ENCODE measurements at places on chromosomes 16 and 17. TPM values are rescaled to one million over a fixed set of nuclear protein-coding genes. Genes with fewer than 3 reads are reported as not detected.

GRCh38 chr16:64866021-64866420 lies 255.8 kb downstream of the CDH11 start:
- no peak for ATAC-seq

KRT24 gene
- total RNA-seq: 10.0 TPM

ABCC3 gene
- total RNA-seq: 17.6 TPM

COIL gene
- 9.8 TPM for total RNA-seq

GRCh38 chr17:63993368-63993985 lies 4.7 kb upstream of the PRR29 start:
- ATAC-seq: peak; percentile 38

GRCh38 chr17:7367918-7368598 lies 12.8 kb upstream of the TNK1 start:
- no peak for ATAC-seq

DNA sequence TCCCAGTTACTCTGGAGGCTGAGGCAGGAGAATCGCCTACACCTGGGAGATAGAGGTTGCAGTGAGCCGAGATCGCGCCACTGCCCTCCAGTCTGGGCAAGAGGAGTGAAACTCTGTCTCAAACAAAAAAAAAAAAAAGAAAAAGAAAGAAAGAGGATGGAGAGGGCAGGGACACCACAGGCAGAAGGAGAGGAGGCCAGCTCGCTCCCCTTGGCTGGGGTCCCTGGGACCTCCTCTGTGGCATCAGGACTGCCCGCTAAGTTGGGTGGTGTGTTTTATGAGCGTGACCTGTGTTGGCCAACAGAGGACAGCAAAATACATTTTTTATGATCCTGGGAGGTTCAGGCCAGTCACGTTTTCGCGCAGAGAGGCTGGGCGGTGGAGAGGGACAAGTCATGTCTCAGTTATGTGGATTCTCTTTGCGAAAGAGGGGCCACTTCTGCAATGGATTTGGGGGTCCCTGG lies 229.6 kb downstream of the MRTFB start:
- ATAC-seq: peak; percentile 67

- ATAC-seq: no peak
These were observed 208.7 kb downstream of the MAP2K4 start for GRCh38 chr17:12229335-12229734.

COTL1 gene
- 16.3 TPM for total RNA-seq

GRCh38 chr16:1769402-1770300 lies 1.7 kb downstream of the NME3 start:
- no peak for ATAC-seq

TIGD7 gene
- 1.1 TPM for total RNA-seq

GRCh38 chr16:87968541-87968940 lies 17.3 kb downstream of the BANP start:
- ATAC-seq: no peak

CAPNS2 gene
- 28.0 TPM for total RNA-seq
